Activated CD4-positive, alpha-beta memory T cell treated with anti-CD3 and anti-CD28 coated beads for 36 hours (primary cell): ENCODE measurements at places on chromosomes 7 and 10. TPM values are rescaled to one million over a fixed set of nuclear protein-coding genes. Genes with fewer than 3 reads are reported as not detected.

DNA sequence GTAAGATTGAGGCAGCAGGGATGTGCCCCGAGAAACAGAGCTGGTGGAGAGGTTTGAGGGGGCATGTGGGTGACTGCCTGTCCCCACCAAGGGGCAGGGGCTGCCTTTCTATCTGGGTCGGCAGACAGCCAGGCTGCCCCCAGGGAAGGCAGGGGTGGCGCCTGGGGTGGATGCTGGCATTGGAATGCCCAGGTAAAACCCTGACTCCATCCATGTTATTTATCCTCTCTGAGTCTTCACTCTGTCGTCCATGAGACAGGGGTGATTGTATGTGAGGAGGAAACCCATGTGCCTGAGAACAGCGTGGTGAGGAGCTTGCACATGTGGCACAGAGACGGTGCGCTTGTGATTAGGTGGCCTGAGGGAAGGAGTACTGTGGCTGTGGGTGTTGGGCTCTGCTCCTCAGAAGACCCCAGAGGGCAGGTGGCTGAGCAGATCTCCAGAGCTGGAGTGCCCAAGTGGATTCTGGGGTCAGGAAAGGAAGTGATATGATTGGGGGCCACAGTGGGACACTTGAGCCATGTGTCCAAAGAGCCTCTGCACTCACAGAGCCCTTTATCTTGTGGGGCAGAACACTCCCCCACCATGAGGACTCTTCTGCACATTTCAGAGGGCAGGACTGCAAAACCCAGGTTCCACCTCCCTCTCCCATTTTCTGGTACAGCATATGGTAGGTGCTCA, 100.4 kb upstream of the RET start:
- peak; percentile 2 for DNase-seq
- no peak overlapping the region for H3K4me3 ChIP-seq
- no peaks in the 10 kb centered on the region for H3K4me1 ChIP-seq
- H3K36me3 ChIP-seq = no peaks in the 10 kb centered on the region
- H3K27ac ChIP-seq = no peak overlapping the region

GRCh38 chr10:77458986-77459590, 178.5 kb downstream of the KCNMA1 start:
- H3K36me3 ChIP-seq = no peaks in the 10 kb centered on the region
- DNase-seq = no peak
- no peak overlapping the region for H3K4me3 ChIP-seq
- no peak overlapping the region for H3K27ac ChIP-seq

DNA sequence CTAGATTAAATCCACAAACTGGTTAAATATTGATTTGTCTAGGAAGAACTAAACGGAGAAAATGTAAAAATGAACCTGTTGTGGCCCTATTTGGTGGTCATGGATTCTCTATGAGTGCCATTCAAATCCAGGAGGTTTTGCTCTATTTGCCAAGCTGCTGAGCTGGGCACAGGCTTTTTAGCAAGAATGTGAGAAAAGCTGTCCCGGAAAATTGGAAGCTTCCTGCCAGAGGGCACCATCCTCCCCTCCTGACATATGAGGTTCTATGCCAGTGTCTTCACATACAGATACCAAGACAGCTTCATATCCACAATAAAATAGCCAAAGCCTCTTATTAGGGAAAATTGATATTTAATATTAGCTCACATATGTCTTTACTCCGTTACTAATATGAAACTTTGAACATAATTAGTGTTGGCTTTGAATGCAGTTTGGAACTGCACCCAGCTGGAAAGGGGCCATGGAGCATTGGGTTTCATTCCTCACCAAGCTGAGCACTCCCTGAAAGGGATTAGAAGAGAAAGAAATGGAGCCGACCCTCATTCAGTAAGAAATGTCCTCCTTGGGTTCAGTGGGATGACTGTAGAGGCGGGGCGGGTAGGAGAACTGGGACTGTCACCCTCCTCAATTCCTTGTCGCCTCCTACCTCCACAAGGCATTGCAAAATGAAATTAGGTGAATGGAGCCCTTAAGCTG, 47.8 kb downstream of the NRCAM start:
- no peaks in the 10 kb centered on the region for H3K4me1 ChIP-seq
- H3K36me3 ChIP-seq = no peaks in the 10 kb centered on the region
- peaks cover 5% of the 10 kb centered on the region for H3K27me3 ChIP-seq
- H3K27ac ChIP-seq = no peak overlapping the region
- no peak overlapping the region for H3K4me3 ChIP-seq
- DNase-seq = no peak

DNA sequence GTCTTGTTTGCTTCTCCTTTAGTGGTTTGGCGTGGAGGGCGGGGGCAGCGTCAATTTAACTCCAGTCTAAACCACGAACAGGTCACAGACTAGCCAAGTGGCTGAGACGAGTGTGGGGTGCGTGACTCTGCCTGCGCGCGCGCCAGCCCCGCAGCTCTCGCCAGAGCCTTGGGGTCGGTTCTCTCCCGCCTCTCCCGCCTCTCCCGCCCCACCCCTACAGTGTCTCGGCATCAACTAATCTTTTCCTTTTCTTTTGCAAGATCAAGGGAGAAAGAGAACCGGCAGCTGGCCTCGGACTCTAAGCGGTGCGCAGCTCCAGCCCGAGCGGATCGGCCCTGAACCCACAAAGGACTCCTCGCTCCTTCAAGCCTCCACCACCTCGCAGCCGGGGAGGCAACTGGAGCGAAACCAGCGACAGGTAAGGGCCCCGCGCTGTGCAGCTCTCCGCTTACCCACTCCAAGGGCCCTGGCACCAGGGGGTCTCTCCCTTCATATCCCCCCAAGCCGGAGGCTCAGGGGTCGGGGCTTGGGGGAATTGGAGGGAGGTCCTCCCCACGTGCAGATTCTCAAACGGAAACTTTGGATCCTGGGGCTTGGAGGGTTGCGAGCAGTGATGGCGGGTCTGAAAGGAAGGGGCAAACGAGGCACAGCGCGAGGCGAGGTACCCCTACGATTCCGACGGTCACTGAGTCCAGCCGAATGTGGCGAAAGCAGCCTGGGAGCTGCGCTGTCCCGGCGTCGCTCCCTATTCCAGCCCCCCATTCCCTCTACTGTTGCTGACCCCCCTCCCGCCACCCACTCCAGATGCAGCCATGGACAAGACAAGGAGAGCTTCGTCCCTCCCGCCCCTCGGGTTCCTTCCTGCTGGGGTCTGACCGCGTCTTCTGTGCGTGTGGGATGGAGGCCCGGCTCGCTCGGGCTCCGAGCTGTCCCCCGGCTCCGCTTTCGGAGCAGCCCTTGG, 829 bp downstream of the CHRM2 start:
- no peaks in the 10 kb centered on the region for H3K36me3 ChIP-seq
- no peaks in the 10 kb centered on the region for H3K4me1 ChIP-seq
- no peak overlapping the region for H3K4me3 ChIP-seq
- H3K27ac ChIP-seq = no peak overlapping the region
- H3K27me3 ChIP-seq = peaks cover 20% of the 10 kb centered on the region

- no peak overlapping the region for H3K27ac ChIP-seq
- H3K27me3 ChIP-seq = peaks cover 11% of the 10 kb centered on the region
- H3K4me1 ChIP-seq = no peaks in the 10 kb centered on the region
- DNase-seq = no peak
Measured at GRCh38 chr7:108054537-108054936, 51.6 kb upstream of the LAMB1 start.

- H3K27me3 ChIP-seq = no peaks in the 10 kb centered on the region
- peak overlapping the region; percentile 66 for H3K4me3 ChIP-seq
- H3K36me3 ChIP-seq = peaks cover 7% of the 10 kb centered on the region
- no peak for DNase-seq
Measured at GRCh38 chr7:8126601-8127167, 135.3 kb downstream of the ICA1 start.

RGS10 gene
- 173 TPM for total RNA-seq

PON3 gene
- not detected for total RNA-seq
